ENCODE measurements at places on chromosomes 3 and 15.

- DNase-seq: no peak
Measured at GRCh38 chr15:81292523-81293001, 31.4 kb downstream of the STARD5 start.

DNA sequence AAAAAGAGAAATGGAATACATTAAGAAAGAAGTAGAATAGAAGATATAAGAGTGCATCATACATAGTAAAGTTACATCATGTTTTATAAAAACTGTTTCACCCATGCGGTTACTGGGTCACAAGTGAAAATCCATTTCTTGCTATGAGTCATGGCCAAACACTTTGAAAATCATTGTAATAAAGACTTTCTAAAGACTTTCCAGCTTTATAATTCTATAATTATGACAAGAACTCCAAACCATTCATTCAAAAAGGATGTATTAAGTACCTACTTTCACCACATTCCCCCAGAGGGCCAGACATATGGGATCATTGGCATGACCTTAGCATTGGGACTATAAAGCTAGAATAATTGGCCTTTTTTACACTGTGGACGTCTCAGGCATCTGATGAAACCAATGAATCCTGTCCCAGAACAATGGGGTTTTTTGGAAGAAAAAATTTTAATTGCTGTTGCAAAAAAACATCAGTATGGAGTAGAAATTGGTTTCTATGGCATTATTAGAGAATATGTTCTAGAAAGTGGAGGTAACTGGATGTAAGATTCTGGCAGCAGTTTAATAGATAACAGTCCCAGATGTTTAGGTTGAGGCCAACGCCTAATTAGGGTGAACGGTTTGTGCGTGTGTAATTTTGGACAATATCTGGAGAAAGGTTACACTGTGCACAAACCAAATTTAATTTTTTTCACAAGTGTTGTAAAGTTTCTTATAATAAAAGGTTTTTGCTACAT is 3.3 kb upstream of the SKIC8 start:
- DNase-seq: peak; percentile 68

DNA sequence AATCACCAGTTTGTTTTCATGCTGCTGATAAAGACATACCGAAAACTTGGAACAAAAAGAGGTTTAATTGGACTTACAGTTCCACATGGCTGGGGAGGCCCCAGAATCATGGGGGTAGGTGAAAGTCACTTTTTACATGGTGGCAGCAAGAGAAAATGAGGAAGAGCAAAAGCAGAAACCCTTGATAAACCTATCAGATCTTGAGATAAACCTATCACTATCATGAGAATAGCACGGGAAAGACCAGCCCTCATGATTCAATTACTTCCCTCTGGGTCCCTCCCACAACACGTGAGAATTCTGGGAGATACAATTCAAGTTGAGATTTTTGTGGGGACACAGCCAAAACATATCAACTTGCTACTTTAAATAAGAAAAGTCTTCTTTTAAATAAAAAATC is 28.9 kb downstream of the CD200R1L start:
- no peak for DNase-seq

GRCh38 chr3:99980606-99981005 is 133.7 kb downstream of the FILIP1L start:
- DNase-seq: no peak

- no peak for DNase-seq
Measured at GRCh38 chr3:69219101-69219708, 96.8 kb upstream of the LMOD3 start.

DNA sequence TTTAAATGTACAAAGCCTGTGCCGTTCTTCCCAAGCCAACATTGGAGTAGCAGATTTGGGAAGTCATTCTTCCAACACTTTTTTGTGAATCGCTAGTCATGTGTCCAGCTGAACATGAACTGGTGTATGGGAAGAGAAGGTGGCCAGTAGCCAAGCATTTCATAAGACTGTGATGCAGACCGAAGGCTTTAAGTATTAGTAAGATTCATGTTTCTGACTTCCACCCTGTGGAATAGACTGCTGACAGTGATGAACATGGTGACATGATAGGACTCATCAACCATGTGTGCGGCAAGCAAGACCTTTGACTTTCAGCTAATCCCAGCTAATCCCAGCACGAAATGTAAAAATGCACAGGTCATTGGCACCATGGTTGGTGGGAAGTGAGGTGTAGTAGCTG is 48.3 kb upstream of the THSD4 start:
- no peak for DNase-seq
